GM12878 (cell line): ENCODE measurements at places on chromosomes 7 and 10. TPM values are rescaled to one million over a fixed set of nuclear protein-coding genes. Genes with fewer than 3 reads are reported as not detected.

- DNase-seq = no peak
These were observed 78.1 kb downstream of the INHBA start for GRCh38 chr7:41624818-41625217.

DNA sequence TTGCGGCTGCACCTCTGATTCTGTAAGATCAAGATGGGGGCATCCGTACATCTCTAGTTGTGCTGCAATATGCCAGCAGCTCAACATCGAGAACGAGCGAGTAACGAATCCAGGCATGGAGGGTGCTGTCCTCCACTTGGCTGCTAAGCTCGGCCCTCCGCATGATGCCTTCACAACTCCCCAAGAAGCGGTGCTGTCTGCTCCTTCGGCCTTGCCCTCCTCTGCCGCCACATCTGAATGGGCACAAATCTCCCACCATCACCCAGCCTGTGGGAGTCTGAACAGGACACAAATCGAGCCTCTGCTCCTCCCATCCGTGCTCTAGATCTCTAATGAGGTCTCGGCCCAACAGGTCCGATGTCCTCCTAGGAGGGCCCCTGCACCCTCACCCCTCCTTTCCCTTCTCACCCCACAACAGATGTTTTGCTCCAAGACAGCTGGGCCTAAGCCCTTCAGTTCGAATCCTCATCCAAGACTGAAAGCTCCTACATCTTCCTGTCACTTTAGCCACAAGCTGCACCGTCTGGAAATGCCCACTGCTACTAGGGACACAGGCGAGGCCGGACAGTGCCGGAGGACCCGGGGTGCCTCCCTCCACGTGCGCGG, 86.7 kb downstream of the ZNF33B start:
- DNase-seq = no peak

DNA sequence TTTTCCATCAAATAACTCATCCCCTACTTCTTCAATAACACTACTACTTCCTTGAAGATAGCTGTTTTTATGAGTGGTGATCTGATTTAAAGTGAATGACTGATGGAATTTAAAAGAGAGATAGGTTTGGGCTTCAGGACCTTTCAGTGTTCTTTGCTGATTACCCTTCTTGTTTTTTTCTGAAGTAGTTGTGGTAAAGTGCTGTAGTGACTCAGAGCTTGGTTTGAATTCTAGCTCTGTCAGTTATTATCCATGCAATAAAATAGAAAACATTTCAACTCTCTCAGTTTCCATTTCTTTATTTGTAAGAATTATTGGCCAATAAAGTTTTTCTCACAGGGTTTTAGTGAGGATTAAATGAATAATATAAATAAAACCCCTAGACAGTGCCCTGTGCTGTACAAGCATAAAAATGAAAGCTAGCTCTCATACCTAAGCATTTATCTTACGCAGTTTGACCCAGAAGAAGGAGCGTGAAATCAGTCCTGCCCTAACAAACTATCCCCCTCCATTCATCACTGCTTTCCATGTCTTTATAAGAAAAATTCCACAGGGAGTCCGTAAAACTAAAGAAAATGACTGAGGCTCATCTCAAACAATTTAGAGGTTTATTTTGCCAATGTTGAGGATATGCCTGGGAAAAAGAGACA, 25.1 kb upstream of the AKAP9 start:
- DNase-seq = no peak

GRCh38 chr7:21128062-21128817, 299.6 kb upstream of the SP4 start:
- no peak for DNase-seq

DNA sequence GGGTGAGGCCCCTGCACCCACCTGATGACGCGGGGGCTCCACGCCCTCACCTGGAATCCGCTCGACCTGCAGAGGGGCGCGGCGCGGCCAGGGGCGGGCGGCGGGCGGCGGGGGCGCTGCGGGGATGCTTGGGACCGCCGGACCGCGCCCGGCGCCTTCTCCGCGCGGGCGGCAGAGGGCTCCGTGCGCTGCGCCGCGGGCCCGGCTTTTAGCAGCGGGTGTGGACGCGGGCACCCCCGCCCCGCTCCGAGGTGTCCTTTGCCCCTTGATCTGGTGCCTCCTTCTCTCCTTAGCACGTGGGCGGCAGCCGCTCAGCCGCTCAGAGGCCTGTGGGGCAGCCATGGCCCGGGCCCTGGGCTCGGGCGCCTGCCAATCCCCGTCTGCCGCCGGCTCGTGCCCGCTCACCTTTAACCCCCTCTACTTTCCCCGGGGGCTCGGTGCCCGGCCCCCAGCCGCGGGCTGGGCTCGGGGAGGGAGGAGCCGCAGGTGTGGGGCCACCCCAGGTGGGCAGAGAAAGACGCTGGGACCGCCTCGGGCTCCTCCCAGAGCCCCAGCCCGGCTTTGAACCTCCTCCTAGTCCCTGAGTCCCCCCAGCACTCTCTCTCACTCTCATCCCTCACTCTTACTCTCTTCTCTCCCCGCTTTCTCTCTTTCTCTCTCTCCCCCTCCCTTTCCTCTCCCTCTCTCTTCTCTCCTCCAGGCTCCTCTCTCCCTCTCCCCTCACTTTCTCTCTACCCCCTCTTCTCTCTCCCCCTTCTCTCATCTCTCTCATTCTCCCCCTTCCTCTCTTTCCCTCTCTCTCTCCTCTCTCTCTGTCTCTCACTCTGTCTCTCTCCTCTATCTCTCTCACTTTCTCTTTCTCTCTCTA, 19.7 kb upstream of the VPS37D start:
- DNase-seq = no peak

DNA sequence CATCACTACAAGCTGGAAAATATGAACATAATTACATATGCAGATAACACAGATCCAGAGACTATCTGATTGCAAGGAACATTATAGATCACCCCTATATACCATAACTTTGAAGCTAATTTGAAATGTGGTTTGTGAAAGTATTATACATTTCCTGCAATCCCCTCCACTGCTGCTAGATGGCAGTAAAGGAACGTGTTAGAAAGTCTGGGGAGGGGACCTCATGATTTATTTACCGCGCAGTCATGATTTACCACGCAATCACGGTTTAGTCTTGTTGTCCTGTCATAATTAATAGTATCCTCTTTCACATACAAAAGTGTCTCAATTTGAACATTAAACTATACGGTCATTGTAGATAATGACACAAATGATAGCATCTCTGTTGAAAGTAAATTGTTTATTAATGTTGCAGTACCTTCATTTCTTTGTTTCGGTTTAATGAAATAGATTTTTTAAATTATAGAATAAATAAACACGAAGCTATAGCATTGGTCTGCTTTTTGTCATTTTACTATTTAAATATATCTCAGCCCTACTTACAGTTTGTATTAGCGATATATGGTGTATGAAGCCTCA, 145.3 kb upstream of the PRSS1 start:
- no peak for DNase-seq

DNA sequence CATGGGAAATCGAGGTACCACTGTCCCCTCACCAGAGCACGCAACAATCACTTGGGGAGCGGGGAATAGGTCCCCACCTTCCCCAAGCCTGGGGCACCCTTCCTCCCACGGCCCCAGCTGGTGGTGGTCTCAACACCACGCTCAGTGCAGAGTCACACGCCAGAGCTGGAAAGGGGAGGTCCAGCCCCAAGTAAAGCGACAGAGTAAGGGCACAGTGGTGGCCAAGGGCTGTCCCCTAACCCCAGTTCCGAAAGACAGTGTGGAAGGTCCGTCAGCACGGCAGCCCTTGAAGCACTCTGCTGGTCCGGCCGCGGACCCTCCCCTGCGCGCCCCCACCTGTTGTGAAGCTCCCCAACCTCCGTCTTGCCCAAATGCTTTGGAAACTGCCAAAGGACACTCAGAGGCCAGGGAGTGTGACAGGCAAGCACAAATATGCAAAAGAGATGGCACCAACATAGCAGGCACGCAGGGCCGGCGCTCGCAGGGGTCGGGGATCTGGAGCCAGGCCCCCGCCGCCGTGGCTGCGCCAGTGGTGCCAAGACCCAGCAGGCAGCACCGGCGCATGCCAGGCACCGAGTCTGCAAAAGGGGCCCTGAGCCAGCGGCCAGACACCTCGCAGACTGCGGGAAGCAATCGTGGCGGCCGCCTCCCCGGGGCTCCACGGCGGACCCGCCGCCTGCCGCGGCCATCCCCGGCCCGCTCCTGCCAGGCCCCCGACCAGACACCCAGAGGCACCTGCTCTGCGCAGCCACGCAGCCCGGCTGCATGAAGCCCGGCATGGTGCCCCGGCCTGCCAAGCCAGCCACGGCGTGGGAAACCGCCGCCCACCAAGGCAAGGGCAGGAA, 51.6 kb upstream of the SRRM3 start:
- DNase-seq = no peak

GRCh38 chr10:47378183-47378510, 5.9 kb downstream of the ZNF488 start:
- no peak for DNase-seq

GRCh38 chr10:57791546-57791945, 476.1 kb downstream of the IPMK start:
- no peak for DNase-seq

DNA sequence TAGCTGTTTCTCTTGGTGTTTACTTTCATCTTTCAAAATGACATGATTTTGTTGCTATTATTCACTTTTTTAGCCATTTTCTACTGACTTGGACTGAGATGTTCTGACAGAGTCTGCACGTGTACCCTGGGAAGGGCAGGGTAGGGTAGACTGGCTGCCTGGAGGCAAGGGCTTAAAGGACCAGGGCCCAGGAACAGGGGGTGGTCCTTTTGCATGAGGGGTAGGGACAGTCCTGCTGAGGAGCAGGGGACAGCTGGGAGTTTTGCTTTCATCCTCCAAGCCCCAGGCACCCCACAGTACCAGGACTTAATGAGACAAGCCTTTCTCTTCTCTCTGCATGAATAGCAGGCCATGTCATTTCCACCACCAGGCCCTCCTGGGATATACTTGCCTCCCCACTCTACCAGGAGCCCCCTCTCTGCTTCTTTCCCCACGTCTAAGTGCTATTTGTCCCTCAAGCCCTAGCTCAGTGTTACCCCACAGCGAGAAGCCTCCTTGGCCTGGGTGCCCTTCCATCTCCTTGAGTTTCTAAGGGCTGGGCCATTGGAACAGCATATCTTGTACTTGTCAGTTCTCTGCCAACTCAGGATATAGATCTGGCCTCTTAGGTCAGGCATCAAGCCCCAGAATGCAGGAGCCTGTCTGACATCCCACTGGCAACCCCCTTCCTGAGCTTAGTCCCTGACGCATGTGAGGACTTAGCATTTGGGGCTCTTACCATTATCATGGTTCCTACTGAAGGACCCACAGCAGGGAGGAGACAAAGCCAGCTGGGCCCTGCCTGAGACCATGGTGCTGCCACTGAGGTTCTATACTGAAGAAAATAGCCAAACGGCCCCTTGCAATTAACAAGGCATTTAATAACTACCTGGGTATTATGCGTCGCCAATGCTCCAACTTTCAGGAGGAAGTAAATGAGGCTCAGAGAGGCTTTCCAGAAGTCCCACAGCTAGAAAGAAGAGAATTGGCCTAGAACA, 78.4 kb upstream of the UNC5B start:
- no peak for DNase-seq

DNA sequence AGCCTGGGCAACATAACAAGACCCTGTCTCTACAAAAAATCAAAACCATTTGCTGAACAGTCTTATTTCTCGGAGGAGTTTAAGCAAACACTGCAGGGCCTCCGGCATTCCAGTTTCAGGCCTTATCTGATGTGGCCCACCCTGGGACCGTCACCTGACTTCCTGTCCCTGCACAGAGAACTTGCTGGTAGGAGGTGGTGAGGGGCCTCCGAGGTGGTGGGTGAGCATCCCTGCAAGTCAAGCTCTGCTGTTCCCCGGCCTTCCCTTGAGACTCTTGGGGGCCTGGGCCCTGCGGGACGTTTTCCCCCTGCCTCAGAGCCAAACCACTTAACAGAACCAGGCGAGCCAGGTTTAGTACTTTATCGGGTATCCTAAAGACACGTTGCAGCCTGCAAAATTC, 44.5 kb upstream of the AP5Z1 start:
- DNase-seq = no peak

DNA sequence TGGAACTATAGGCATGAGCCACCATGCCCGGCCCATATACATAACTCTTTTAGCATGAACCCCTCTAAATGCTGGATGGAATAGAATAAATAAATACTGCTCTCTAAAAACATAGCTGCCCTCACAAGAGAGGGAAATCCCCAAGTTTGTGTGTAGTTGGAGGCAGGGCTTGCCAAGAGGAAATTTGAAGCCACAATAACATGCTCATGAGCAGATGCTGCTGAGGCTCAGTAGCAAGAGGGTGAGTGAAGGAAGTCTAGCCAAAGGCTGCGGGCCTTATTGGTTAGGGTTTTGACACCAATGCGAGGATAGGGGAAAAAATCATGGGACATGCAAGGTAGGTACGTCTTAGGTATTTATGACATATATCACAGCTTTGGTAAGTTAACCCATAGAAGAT, 17.3 kb downstream of the TPK1 start:
- DNase-seq = no peak

DNA sequence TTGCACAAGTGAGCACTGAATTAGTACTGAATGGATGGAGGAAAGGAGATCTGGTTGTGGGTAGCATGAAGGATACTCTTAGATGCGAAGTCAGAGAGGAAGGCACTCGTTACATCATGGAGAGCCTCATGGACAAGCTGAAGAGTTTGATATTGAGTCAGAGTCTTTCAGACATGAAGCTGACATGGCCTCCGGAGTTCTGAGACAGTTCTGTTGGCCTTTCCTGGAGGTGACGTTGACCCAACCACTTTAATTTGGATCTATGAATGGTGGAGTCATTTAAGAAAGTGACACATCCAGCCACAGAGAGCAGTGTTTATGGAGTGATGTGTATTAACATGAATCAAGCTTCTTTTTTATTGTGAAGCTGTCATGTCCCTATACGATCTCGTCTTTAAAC, 286.3 kb upstream of the CDC14C start:
- DNase-seq = no peak

- DNase-seq = no peak
These were observed 330.2 kb downstream of the BICC1 start for GRCh38 chr10:58842860-58843376.

GRCh38 chr10:753530-753929, 64.1 kb upstream of the DIP2C start:
- no peak for DNase-seq

- DNase-seq = no peak
These were observed 117.7 kb upstream of the PTPRZ1 start for GRCh38 chr7:121755286-121755685.

Gene VSTM4
- total RNA-seq = 0.08 TPM in 1 of 2 replicates, not detected in the other

Gene PRF1
- total RNA-seq = 1.5 and 1.8 TPM in 2 replicates

Gene EN2
- total RNA-seq = not detected in 2 replicates

Gene GCK
- total RNA-seq = 0.24 TPM in 1 of 2 replicates, not detected in the other

Gene CABCOCO1
- not detected in 2 replicates for total RNA-seq

Gene TUBGCP2
- 46.5 and 47.1 TPM in 2 replicates for total RNA-seq

Gene HOXA7
- total RNA-seq = not detected in 2 replicates

Gene NXPH1
- total RNA-seq = not detected in 2 replicates
